NCI-H1436 (cell line): ENCODE measurements at places on chromosomes 1 and 21.
A peak's percentile ranks its signal among the peaks of the same experiment; 100 is the strongest.

DNA sequence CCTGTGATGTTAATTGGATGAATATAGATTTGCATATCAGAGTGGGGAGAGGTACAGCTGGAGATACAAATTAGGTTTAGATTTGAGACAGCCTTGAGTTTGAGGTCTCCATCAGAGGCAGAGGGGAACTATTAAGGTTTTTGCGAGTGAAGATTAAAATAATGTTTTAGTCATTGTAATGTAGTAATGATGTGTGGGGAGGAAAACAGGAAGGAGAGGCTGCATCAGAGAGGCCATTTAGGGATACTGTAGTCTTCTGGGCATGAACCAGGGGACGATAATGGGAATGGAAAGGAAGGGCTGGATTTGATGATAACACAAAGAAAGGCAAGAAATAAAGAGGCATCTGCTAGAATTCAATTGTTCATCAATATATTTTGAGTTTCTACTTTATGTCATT is 9.5 kb downstream of the CD84 start:
- no peak for DNase-seq

GRCh38 chr1:67801903-67802302 is 31.4 kb downstream of the GNG12 start:
- DNase-seq, result no peak

DNA sequence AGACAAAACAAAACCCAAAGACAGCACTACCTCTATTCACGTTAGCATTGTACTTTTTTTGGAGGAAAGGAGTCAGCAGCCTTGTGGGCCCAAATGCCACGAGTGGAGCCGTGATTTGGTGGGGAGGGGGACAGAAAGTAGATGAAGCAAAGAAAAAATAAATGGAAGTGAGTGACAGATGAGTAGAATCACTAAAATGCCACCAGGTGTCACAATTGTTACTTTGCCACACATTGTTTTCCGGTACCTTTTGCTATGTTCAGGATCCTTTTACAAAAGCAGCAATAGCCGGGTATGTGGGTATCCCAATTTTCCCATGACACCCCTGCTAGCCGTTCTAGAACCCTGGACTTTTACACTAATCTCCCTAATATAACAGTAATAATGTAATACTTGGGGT is 85.0 kb upstream of the AK4 start:
- no peak for DNase-seq

- no peak for DNase-seq
Observed at GRCh38 chr1:36740446-36740845, 257.7 kb upstream of the CSF3R start.

DNA sequence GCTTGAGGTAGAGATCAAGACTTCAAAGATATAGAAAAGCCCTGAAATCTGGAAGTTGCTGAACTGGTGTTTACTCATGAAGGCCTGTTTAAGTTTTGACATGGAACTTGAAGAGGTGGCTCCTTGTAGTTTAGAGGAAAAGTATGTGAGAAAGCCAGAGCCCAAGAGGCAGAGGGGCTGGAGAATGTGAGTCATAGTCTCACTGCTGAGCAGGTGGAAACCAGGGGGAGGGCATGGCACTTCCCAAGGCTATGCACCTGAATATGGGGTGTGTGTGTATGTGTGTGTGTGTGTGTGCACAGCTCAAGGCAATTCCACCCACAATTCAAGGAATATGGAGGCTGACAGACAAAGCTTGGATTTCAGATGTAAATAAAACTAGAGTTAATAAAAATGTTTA is 46.8 kb upstream of the C1orf198 start:
- no peak for DNase-seq

DNA sequence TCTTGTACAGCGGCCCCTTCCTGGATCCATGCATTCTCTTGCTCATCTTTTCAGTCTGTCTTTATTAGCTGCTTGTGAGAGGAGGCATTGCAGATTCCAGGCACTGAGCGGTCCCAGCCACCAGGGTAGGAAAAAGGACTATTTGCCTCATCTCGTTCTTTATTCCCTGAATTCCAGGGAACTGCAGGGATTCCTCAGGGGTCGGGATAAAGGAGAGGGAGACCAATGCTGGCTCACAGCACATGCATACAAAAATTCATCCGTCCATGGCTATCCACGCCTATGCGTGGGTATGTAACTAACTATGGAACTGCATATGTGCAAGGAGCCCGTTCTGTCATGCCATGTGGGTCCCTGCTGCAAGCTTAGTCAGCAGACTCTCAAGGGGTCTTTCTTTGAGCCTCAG is 879 bp upstream of the PLPPR5 start:
- DNase-seq, result no peak

DNA sequence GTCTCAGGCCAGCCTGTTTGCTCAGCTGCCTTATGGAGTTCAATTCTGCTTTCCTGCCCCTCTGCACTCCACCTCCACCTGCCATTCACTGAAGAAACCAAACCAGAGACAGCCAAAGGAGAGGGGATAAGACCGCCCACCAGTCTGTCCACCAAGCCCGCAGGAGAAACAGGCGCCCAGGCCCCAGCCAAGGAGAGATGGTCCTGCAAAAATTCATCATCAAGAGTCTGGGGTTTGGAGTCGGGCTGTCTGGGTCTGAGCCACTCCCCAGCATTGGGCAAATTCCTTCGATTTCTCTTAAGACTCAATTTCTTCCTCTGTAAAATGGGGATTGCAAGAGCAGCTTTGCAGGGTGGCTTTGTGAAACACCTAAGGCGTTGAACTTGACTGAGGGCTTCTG is 121.4 kb upstream of the RUNX3 start:
- no peak for DNase-seq

- DNase-seq, result no peak
Observed at GRCh38 chr21:27648560-27648959, 681.7 kb upstream of the ADAMTS5 start.

GRCh38 chr1:29632806-29633615 is 396.7 kb downstream of the PTPRU start:
- DNase-seq, result no peak

DNA sequence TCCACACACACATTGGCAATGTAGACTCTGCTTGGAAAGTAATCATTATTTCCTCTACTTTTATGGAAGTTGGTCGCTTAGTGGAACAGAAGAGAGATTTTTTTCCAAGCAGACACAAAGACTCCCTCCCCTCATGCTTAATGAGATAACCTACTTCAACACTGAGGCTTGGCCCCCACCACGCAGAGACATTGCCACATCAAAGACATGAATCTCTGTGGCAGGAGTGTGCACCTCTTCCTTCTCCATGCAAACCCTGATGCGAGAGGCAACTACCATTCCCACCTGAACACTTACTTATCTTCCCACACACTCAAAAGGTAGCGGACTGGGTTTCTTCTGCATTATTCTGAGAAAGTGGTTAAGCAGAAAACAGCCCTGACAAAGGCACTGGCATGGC is 37.3 kb upstream of the LPAR3 start:
- DNase-seq, result no peak

DNA sequence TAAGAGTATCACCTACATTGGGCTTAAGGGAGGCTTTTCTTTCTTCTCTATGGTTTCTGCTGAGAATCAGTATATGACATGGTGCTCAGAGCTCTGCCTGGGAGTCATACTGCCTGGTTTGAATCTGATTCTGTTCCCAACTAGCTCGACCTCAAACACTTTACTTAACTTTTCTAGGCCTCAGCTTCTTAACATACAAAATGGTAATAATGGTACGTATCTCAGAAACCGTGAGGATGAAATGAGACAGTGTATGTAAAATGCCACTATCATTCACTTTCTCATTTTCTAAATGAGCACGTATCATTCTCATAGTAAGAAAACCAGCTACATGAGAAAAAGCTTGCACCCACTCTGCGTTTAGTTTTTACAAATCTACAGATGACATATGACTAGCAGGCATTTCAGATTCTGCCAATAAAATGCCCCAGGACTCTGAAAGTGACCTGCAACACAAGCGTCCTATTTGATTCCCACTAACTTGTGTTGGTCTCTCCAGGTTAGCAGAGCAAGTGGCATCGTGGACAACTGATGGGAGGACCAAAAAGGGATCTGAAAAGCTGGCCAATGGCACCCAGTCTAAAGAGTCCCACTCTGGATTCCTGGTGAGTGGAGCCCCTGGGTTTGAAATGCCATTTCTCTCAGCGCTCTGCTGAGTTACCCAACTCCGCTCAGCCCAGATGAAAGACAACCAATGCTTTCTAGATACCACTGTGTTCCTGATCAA is 6.1 kb downstream of the CTNNBIP1 start:
- DNase-seq, result no peak

DNA sequence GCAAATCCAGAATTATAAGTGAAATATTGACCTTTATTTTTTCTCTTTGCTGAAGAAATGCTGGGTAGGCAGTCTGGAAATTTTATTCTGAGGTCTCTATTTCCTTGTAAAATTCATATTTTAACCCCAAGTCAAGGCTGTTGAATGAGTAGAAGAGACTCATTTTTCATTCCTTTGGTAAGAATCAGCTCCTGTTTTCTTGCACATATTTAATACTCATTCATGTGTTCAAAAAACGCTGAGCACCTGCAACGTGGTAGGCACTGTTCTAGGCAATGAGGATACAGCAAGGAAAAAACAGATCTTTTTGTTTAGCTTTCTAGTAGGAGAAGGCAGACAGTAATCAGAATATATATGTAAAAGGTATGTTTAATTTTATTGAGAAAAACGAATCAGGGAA is 1.5 kb downstream of the PRKAA2 start:
- no peak for DNase-seq

- DNase-seq, result no peak
Observed at GRCh38 chr1:76463849-76464248, 389.3 kb downstream of the ST6GALNAC3 start.

DNA sequence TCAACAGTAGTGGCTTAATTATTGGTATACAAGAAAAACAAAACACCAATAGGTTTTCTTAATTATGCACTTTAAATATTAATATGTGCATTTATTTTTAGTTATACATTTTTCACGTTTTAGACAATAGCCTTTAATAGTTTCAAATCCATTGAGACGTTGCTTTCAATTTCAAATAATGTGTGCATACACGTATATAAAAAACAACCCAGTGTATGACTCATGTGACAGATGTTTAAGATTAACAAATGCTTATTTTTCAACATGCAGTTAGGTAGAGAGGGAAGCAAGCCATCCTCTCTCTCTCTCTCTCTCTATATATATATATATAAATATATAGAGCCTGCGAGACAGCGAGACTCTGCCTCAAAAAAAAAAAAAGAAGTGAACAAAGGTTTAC is 24.3 kb downstream of the EYA3 start:
- no peak for DNase-seq

GRCh38 chr1:244730153-244730933 is 77.4 kb downstream of the DESI2 start:
- peak; percentile 46 for DNase-seq

- DNase-seq, result peak; percentile 94
Observed at GRCh38 chr1:110034451-110035235, at the start of gene STRIP1. Gene STRIP1, plus strand, starts transcription at chr1:110034624. Its CDS starts 14 bp downstream, at chr1:110034638.

GRCh38 chr1:159994896-159995295 is 36.9 kb downstream of the PIGM start:
- DNase-seq, result no peak

DNA sequence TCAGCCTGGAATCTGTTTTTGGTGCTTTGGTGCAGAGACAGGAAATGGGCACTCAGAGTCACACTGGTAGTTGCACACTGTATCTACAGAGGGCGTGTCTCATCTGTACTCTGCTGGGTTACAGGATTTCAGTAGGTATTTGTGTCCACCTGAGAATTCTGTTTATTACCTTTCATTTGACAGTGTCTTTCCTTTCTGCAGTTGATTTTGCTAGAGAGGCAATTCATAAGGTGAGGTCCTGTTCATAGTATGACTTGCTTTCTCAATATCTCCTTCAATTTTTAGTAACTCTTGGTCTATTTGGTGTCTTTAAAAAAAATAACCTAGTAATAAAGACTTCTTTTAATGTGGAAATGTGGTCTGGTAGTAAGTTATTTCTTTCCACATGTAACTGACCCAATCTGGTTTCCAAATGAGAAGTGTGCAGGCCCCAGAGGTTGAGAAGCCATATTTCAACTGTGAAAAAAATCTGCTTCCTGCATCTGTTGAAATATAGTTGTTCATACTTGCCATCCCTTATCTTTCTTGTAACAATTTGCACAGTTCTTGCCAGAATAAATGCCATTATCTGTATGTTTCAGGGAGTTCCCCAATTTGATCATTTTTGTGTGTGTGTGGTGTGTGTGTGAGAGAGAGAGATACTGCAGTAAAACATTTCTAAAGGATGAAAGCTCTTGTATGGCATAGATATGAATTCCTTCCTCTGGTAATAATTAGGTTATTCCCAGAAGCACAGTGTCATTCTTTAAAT is 78.4 kb upstream of the DNAJC6 start:
- DNase-seq, result no peak

- no peak for DNase-seq
Observed at GRCh38 chr1:226597616-226598454, 49.3 kb downstream of the STUM start.

- no peak for DNase-seq
Observed at GRCh38 chr1:231037585-231038517, 2.2 kb downstream of the FAM89A start.

- no peak for DNase-seq
Observed at GRCh38 chr1:15245593-15246360, 1.2 kb upstream of the FHAD1 start.

DNA sequence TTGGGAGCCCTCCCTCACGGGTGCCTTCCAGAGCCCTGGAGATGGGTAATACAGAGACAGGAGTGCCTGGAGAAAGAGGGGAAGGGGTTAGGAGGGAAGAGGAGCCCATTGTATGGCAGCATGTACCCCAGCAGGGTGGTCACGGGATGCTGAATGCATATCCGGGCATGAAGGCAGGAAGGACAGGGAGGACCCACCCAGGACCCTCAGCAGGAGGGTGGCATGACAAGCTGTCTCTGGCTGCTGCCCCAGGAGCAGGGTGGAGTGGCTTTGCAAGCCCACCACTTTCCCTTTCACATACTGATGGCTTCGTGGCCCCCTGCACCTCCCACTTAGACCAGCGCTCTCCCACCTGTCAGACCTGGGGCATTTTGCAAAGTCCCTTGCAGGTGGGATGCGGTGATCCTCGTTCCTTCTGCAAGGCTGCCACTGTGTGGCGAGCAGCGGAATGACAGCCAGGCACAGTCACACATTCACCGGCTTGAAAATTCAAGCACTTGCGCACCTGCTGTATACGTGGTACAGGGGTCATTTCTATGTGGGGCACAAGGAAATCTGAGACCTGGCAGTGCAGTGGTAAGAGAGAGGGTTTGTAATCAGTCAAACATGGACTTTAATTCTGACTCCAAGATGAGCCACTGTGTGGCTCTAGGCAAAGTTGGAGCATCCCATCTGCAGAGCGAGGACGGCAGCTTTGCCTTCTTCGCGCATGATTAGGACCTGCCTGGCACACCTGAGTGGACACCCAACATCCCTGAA is 53.2 kb upstream of the TMEM51 start:
- peak; percentile 56 for DNase-seq

DNA sequence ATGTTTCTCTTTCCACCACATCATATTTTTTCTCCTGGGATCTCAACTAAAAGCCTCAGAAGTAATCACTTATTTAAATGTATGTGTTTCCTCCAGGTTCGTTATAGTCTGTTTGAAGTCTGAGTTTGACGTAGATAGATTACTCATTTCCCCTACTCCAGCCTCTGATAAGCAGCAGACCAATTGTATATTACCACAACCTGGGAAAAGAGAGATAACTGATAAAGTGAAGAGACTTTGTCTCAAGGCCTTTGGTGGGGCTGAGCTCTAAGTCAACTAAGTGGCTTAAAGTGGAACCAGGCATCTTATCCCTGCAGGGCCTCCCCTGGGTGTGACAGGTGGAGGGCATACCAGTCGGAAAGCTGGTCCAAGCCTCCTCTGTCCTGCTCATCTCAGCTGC is 34.9 kb upstream of the CACNA1E start:
- no peak for DNase-seq

GRCh38 chr1:159924025-159924790 is 1.1 kb downstream of the TAGLN2 start:
- no peak for DNase-seq
